ENCODE measurements at places on chromosomes 5 and 9.

- peak; percentile 41 for DNase-seq
These were observed 20.8 kb downstream of the DCANP1 start for GRCh38 chr5:135426102-135427082.

GRCh38 chr9:113796646-113797426, 79.3 kb upstream of the ZNF618 start:
- no peak for DNase-seq

GRCh38 chr5:176778921-176779465, 31.4 kb upstream of the UNC5A start:
- no peak for DNase-seq

DNA sequence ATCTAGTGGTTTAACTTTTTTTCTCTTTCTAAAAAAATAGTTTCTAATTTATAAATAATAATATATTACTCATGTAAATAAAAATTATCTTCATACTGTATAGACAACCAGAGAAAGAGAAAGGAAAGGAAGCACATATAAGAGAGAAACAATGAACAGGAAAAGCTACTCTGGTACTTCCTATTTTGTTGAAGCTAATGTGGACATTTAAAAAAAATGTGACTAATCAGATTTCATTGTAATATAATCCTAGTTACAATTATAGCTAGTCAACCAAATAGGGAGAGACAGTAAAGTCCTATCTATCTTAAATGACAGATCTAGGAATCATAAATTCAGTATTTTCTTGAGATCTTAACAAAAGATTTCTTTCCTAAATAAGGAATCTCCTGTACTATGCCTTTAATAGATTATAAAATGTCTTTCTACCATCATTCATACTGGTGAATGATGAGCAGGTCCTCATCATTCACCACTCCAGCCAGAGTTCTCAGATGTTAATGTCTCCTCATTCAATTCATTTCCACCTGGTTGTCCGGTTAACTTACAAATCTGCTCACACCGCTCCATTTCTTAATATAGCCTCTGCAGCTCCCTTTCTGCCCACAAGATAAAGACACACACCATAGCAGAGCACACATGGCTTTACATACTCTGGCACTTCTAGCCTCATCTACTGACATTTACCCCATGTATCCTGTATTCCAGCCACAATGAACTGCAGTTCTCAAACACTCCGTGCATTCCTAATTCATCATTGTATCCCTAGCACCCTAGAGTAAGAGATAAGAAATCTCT, 30.9 kb downstream of the ZFR start:
- no peak for DNase-seq

DNA sequence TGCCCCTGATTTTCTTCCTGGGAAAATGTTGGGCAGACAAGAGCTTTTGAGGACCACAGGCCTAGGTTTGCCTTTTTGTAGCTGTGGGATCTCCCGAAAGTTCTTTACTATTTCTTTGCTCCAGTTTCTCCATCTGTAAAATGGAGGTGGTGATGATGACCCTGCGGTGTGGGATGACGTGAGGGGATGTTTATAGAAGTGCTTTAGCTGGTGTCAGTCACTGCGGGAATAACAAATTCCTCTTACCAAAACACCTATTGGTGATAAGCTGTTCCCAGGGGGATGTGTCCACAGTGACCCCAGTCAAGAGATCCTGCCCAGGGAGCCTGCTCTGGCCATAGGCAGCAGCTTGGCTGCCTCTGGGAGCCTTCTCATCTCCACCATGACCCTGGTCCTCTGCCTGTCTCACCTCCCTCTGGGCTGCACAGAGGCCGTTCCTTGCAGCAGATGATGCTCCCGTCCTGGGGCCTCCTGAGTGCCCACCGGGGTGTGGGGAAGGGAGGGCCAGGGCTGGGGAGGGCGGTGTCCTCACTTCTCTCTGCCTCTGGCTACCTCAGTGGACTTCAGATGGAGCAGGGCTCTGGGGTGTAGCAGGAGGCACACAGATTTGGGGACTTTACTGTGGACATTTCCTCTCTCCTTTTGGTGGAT, 77.2 kb downstream of the COL15A1 start:
- DNase-seq = no peak

GRCh38 chr9:134937566-134938345, 20.0 kb upstream of the FCN1 start:
- no peak for DNase-seq

- DNase-seq = peak; percentile 93
These were observed 39.5 kb upstream of the GARNL3 start for GRCh38 chr9:127224883-127225739.

DNA sequence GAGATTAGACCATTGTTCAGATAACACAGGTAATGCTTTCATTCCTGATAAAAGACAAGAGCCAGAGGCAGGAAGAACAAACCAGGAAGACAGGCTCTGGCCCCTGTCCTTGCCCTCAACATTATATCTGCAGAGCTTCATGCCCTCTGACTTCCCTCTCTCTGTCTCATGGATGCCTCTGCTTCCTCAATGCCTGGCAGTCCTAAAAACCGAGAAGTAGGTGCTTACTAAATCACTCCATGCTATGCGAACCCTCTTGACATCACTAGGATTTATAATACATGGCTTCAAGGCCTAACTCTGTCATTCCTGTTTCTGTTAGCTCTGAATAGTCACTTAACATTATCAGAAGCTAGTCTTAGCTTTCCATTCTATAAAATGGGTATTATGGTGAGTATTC, 117.8 kb downstream of the TLR4 start:
- no peak for DNase-seq

DNA sequence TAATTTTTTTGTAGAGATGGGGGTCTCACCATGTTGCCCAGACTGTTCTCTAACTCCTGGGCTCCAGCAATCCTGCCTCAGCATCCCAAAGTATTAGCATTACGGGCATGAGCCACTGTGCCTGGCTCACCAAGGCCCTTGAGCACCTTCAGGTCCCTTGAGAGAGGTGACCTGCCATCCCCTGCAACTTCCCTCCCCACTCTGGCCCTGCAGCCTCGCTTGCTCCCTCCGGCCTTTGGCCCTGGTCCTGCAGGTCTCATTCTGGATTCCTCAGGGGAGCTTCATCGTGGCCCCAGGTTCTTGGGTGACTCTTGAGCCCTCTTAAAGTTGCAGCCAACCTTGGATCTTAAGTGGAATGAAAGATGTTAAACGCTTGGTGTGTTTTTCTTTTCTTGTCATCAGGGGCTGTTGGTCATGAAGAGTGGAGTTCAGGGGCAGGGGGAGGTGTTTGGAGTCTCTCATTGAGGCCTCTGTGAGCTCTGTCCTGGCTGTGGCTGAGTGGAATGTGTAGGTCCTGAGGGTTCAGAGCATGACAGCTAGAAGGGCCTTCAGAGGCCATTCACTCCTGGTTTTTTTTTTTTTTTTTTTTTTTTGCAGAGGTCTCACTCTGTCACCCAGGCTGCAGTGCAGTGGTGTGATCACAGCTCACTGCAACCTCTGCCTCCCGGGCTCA, 33.0 kb downstream of the PPARGC1B start:
- no peak for DNase-seq

DNA sequence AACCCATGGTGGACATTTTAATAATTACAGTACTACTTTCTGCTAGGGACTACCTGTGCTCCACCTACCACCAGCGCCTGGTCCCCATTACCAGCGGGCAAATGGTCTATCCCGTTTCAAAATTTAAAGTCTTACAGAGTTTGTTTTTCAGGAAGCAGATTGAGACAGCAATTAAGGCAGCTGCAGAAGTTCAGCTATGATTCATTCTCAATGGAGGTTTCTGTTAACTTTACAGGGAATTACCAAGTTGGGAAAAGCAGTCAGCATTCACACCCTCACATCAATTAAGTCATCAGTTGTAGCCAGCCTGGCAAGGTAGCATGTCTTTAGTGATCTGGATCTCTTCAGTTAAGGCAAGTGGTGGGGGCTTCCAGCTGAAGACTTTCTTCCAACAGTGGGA, 410.6 kb upstream of the DAB2 start:
- no peak for DNase-seq

GRCh38 chr9:38423973-38424843, at the start of gene IGFBPL1:
Gene IGFBPL1, minus strand, starts transcription at chr9:38424454. Its CDS starts 30 bp downstream, at chr9:38424424.
- no peak for DNase-seq

GRCh38 chr5:163947848-163948666, 442.6 kb downstream of the MAT2B start:
- DNase-seq = no peak

DNA sequence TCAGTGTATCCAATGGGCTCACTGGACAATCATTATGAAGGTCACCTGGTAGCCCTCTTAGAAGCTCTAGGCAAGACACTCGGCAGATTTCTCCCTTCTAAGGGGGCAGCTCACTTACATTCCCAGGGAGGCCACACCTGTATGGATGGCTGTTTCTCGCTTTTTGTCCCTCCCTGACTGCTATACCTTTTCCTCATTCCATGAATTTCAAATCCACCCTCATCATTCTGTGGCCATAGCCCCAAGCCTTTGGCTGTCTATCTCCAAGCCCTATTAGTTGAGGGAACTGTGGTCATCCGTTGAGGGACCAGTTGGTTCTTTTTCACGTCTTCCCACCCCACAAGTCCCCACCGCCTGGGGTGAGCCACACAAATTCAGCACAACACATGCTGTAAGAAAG, 85.0 kb upstream of the RARS1 start:
- no peak for DNase-seq

- DNase-seq = no peak
These were observed 388.5 kb upstream of the PAPPA start for GRCh38 chr9:115765060-115765459.

GRCh38 chr5:16922430-16922829, 13.7 kb downstream of the MYO10 start:
- DNase-seq = no peak

DNA sequence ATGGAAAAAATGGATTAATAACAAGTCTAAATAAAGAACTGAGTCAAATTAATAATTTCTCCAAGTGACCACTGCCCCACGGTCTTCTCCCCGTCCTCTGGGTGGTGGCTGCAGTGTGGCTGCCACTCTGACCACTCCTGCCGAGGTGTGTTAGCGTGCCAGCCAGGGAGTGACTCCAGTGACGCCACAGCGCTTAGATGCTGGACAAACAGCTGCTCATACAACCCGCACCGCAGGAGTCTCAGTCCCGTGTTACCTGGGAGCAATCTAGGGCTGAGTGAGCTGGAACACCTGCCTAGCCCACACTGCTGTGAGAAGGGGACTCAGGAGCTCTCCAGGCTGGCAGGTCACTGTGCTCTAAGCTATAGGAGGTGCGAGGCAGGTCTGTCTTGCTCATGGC, 10.2 kb downstream of the MAPK9 start:
- DNase-seq = no peak

- no peak for DNase-seq
These were observed 40.8 kb downstream of the CHSY3 start for GRCh38 chr5:129945028-129945427.

DNA sequence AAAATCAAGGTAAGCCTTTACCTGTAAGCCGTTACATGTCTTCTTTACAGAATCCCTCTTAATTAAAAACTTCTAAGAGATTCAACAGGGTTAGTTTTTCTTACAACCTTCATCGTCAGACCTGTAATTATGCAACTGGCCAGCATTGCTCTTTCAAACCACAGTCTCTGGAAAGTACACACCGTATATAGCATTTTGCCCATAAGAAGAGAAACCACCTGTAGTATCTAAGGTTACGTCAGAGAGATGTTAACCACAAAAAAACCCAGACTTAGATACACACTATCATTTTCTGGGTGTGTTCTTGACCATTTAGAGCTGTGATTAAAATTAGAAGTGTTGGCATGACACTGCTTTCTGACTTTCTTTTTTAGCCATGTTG, 140.0 kb downstream of the MUSK start:
- DNase-seq = no peak

- DNase-seq = no peak
These were observed 63.8 kb downstream of the MACROH2A1 start for GRCh38 chr5:135335031-135335828.

GRCh38 chr9:136578626-136578914, 32.7 kb upstream of the NOTCH1 start:
- no peak for DNase-seq

GRCh38 chr5:132526290-132526973, 16.9 kb downstream of the IL5 start:
- DNase-seq = peak; percentile 54

- DNase-seq = no peak
These were observed 119.8 kb downstream of the RNF180 start for GRCh38 chr5:64285188-64286130.

DNA sequence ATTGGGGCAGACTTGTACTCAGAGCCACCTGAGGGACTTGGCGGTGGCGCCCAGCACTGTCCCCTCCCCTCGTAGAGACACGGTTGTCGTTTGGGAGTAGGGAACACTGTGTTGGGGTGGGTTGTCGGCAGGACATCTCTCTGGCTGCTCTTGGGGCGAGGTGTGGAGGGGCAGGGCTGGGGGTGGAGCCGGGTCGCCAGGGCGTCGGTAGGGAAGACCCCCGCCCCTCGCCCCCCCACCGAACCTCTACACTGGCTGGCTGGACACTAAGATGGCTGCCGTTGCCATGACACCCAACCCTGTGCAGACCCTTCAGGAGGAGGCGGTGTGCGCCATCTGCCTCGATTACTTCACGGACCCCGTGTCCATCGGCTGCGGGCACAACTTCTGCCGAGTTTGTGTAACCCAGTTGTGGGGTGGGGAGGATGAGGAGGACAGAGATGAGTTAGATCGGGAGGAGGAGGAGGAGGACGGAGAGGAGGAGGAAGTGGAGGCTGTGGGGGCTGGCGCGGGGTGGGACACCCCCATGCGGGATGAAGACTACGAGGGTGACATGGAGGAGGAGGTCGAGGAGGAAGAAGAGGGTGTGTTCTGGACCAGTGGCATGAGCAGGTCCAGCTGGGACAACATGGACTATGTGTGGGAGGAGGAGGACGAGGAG, 778 bp downstream of the TRIM41 start:
- no peak for DNase-seq

DNA sequence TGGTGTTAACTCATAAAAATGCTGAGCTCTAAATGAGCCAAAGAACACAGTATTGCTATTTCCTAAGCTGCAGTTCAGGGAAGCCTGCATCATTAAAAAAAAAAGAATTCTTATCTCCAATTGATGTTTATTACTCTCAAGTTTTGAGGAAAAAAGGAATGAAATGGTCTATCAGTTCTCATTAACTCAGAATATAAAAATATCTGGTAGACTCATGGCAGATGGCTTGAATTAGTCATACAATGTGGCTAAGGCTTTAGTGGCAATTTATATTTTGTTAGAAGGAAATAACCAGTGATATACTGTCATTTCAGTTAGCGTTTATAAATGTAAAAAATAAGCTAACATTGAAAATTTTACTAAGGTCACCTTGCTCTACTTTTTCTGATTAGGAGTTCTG, 1403.4 kb upstream of the C9orf72 start:
- no peak for DNase-seq

DNA sequence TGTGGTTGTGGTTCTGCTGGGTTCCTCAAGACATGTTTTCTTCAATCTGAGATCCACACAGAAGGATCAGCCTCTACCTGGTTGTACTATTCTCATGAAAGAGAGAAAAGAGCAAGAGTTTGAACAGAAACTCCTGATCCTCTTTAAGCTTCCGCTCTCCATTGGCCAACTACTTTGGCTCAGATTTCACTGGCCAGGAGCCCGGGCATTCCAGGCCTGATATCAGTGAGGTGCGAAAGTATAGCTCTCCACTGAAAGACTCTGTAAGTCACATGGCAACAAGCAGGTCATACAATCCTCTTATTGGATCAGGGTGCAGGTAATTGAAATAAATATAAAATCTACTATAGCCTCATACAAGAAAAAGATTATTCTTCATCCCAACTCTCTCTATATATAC, 920.5 kb downstream of the TLE4 start:
- no peak for DNase-seq

GRCh38 chr5:142727735-142728047, 41.8 kb upstream of the FGF1 start:
- no peak for DNase-seq
